ENCODE measurements at places on chromosomes 5 and 9. TPM values are rescaled to one million over a fixed set of nuclear protein-coding genes. Genes with fewer than 3 reads are reported as not detected.

Gene CAVIN4
- 9.8 TPM for total RNA-seq

DNA sequence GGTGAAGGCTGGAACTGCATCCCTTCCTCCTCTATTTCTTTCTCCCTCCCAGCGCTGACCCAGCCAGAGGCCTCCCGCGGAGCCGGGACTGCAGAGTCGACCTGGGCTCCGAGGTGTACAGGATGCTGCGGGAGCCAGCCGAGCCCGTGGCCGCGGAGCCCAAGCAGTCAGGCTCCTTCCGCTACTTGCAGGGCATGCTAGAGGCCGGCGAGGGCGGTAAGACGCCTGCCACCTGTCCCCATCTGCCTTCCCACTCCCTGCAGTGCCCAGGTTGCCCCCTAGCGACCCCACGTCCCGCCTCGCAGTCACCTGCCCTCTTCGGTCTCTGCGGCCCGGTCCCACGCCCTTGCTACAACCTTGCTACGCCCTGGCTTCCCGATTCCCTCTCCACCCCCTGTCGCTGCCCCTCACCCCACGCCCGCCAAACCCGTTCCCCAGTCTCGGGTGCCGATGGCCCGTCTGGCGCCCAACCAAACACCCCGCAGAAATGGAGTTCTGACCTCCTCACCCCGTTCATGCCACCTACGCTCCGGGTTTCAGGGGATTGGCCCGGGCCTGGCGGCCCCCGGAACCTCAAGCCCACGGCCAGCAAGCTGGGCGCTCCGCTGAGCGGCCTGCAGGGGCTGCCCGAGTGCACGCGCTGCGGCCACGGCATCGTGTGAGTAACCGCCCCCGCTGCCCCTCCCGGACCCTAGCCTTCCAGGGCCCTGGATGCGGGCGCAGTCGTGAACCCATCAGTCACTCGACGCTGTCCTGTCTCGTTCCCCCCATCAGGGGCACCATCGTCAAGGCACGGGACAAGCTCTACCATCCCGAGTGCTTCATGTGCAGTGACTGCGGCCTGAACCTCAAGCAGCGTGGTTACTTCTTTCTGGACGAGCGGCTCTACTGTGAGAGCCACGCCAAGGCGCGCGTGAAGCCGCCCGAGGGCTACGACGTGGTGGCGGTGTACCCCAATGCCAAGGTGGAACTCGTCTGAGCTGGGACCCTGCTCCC lies 14.1 kb downstream of the PDLIM4 start:
- no peak for ATAC-seq

DNA sequence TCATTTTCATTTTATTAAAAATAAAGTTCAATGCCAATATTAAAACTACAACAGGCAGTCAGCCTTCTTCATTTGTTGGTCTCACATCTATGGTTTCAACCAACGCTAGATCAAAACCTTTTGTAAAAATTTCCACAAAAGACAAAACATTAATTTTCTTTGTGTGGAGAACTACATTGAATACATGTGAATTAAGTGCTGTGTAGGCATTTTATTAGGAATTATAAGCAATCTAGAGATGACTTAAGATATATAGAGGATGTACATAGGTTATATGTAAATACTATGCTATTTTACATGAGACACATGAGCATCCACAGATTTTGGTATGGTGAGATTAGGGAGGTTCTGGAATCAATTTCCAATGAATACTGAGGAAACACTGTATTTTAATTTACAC lies 94.2 kb downstream of the CYLC2 start:
- ATAC-seq: no peak

Gene SLC36A3
- total RNA-seq: 0.46 TPM

GRCh38 chr9:2725126-2725525 lies 7.8 kb downstream of the KCNV2 start:
- no peak for ATAC-seq

Gene CDX1
- 0.84 TPM for total RNA-seq

Gene INSYN2B
- 3.2 TPM for total RNA-seq

- no peak for ATAC-seq
Measured at GRCh38 chr5:137730336-137730735, 5.6 kb downstream of the KLHL3 start.

Gene SPATA31E1
- 0.49 TPM for total RNA-seq

Gene MEGF10
- 2.2 TPM for total RNA-seq

Gene MLANA
- total RNA-seq: 1.1 TPM

Gene ANKRD34B
- 0.29 TPM for total RNA-seq

DNA sequence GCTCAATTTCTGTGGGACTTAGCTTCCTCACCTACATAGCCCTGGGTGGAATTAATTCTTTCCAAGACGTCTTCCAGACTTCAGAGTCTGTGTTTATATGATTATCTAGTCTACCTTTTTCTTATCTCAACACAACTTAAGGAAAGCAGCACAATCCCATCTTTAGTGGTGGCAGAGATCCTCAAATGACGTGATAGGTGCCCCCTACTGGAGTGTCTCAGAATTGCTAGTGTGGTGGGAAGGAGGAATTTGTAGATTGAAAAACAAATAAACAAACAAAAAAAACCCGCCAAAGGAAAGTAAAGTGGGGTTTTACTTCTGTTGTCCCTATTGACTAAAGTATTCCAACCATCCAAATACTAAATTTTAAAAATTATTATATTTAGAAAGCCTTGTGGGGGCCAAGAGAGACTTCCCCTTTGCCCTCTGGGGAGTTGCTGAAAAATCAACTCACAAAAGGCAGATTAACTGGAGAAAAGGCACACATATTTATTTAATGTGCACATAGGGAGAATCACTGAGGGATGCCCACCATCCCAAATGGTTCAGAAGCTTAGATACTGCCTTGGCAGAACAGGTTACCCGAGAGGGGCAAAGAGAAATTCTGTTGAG lies 283.3 kb downstream of the TMEM167A start:
- no peak for ATAC-seq

DNA sequence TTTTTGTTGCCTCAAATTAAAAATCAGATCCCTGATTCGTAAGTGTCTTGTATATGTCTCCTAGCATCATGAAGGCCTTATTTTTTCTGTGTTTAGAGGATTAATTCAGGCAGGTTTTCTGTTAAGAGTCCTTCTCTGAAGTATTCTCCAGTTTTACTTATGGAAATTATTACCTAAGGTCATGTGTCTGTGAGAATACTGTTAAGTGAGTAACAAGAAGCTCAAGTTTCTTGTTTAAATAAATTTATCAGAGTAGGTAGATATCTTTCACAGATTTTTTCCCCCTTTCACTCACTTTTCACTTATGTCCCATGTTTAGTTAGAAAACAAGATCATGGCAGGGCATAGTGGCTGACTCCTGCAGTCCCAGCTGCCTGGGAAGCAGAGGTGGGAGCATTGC lies 233.6 kb downstream of the KDM4C start:
- no peak for ATAC-seq

Gene VLDLR
- total RNA-seq: 19.4 TPM
